Trophoblast cell (in vitro differentiated cells and primary cell): ENCODE measurements at places on chromosomes 3 and 15.

- peak within 1 kb of the TSS; percentile 61 for H3K4me3 ChIP-seq
- no peaks in the 10 kb centered on the region for H3K36me3 ChIP-seq
- peaks cover 19% of the 10 kb centered on the region for H3K27me3 ChIP-seq
- DNase-seq: no peak
These were observed at the start of gene CYP1A1 for GRCh38 chr15:74725225-74725774. CYP1A1 (minus strand) TSS chr15:74725528; CDS start chr15:74723097, 2,431 bp downstream.

DNA sequence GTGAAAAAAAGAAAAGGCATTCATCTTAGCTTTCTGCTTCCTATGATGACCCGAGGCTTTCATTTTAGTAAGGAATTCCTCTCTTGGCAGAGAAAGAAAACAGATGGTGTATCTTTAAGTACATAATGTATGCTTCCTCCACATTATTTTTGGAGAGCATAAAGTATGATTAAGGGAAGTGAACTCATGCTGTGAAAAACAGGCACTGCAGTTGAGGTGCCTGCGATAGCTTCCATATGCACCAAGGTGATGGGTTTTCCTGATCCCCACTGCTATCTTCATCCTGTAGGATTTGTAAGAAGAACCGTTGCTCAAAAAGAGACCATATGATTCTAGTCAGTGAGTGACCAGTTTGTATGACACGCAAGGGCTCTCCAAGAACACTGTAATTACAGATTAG is 411.5 kb upstream of the MCTP2 start:
- H3K36me3 ChIP-seq: no peaks in the 10 kb centered on the region
- no peak overlapping the region for H3K4me3 ChIP-seq
- H3K27me3 ChIP-seq: no peaks in the 10 kb centered on the region
- no peak for DNase-seq
- H3K27ac ChIP-seq: no peak overlapping the region

DNA sequence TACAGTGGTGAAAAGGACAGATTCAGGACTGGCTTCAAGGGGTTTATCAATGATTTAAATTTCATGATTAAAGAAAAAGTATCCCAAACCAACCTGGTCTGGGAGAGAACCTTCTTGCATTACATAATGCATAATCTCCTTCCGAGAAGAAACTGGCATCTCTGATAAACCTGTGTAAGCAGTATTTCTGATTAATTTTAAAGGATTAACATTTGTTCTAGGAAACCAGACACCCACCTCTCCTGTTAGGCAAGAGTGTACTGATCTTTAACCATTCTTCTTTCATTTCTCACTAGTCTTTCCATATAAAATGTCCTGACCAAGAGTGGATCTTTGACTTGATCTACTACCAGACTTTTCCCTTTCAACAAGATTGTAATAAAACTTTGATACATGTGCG is 22.8 kb upstream of the PPP4R2 start:
- H3K4me1 ChIP-seq: peaks cover 8% of the 10 kb centered on the region
- H3K27ac ChIP-seq: peak overlapping the region; percentile 52
- H3K36me3 ChIP-seq: no peaks in the 10 kb centered on the region
- DNase-seq: no peak
- H3K4me3 ChIP-seq: no peak overlapping the region

DNA sequence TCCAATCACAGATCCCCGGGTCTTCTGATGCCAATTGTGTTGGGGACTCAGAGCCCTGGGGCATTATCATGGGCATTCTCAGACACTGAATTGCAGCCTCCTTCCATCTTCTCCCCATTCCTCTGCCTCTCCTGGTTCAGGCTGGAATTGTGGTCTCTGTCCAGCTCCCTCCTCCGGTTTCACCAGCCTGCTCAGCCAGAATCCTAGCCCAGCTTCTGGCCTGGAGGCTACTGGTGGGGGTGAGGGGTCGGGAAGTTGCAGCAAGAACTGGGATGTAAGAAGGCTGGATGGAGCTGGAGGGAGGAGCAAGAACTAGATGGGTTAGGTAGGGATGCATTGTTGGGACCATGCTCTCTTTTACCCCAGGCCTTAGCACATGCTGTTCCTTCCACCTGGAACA is 53.5 kb downstream of the TLE3 start:
- no peak for DNase-seq
- no peaks in the 10 kb centered on the region for H3K4me1 ChIP-seq
- no peaks in the 10 kb centered on the region for H3K27me3 ChIP-seq
- H3K27ac ChIP-seq: no peak overlapping the region

DNA sequence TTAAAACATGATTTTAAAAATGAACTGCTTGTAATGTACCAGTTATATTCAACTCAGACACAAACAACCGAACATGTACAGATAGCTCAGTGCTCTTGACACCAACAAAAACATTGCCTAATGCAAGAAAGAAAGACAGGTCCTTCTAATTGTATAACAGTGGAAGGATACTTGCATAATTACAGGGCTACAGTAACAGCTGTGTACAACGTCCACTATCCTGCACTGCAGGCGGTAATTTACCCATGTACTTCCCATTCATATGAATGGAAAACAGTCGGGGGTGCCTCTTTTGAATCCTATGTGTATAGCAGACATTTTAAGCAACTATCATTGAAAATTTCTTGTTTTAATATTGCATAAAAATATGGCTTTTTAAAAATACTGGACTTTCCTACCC is 41.1 kb upstream of the PLSCR5 start:
- H3K36me3 ChIP-seq: no peaks in the 10 kb centered on the region
- peak; percentile 67 for DNase-seq
- H3K27ac ChIP-seq: no peak overlapping the region
- no peak overlapping the region for H3K4me3 ChIP-seq

GRCh38 chr15:59918994-59919951 is 84.8 kb upstream of the FOXB1 start:
- no peaks in the 10 kb centered on the region for H3K36me3 ChIP-seq
- peak; percentile 56 for DNase-seq
- no peaks in the 10 kb centered on the region for H3K4me1 ChIP-seq
- no peaks in the 10 kb centered on the region for H3K27me3 ChIP-seq
- no peak overlapping the region for H3K4me3 ChIP-seq

DNA sequence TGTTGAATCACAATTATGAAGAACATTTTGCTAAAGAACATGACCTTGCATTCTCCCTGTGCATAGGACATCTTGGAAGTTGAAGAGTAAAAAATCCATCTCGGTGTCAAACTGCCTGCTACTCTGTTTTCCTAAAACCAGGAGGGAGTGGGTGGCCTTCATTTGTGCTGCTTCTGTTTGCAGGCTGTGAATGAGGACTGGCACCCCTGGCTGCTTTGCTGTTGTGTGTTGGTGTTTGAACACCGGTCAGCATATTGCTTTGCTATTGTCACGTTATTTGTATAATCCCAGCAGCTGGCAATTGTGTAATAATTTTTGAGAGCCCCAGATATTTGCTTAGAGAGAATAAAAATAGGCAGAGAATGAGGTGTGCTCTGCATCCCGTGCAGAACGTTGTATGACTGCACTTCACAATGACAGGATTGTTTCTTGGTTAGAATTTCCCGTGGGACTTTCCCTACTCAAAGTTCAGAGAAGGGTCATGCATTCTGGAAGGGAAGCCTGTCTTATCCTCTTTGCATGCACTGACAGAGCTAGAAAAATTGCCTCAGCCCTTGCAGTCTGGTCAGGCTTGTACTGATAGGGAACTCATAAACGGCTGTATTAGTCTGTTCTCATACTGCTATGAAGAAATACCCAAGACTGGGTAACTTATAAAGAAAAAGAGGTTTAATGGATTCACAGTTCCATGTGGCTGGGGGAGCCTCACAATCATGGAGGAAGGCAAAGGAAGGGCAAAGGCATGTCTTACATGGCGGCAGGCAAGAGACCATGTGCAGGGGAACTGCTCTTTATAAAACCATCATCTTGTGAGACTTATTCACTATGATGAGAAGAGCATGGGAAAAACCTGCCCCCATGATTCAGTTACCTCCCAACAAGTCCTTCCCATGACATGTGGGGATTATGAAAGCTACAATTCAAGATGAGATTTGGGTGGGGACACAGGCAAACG is 16.3 kb downstream of the SV2B start:
- DNase-seq: no peak
- no peak overlapping the region for H3K27ac ChIP-seq
- no peaks in the 10 kb centered on the region for H3K4me1 ChIP-seq
- H3K27me3 ChIP-seq: no peaks in the 10 kb centered on the region

DNA sequence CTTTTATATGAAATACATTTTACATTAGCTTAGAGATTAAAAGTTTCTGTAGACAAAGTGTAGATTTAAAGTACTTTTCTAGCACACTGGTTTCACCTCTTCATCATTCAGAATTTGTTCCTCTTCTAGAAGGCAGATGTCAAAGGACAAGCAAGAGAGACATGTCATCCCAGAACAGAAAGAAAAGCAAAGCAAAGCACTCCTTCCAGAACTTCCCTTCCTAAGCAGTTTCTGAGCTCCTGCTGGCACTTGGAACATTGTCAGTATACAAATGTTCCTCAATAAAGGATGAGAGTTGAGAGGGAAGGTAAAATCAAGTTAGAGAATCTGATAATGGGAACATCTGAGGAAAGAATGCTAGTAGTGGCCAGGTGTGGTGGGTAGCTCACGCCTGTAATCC is 26.2 kb downstream of the TMOD3 start:
- H3K36me3 ChIP-seq: no peaks in the 10 kb centered on the region
- no peak overlapping the region for H3K27ac ChIP-seq
- DNase-seq: no peak
- no peaks in the 10 kb centered on the region for H3K4me1 ChIP-seq

DNA sequence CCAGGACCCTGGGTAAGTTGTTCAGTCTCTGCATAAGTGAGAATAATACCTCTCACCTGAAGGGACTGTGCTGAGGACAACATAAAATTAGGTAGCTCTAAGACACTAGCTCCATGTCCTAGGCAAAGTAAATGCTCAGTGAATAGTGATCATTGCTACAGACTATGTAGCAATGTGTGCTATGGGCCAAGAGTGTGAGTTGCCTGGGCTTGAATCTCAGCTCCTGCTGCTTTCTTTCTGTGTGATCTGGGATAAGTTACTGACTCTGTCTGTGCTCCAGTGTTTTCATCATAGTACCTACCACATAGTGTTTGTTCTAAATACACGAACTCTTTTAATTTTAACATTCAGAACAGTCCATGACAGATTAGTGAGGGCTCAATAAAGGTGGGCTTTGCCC is 81.1 kb upstream of the MFGE8 start:
- H3K27me3 ChIP-seq: no peaks in the 10 kb centered on the region
- no peaks in the 10 kb centered on the region for H3K36me3 ChIP-seq
- no peak for DNase-seq

DNA sequence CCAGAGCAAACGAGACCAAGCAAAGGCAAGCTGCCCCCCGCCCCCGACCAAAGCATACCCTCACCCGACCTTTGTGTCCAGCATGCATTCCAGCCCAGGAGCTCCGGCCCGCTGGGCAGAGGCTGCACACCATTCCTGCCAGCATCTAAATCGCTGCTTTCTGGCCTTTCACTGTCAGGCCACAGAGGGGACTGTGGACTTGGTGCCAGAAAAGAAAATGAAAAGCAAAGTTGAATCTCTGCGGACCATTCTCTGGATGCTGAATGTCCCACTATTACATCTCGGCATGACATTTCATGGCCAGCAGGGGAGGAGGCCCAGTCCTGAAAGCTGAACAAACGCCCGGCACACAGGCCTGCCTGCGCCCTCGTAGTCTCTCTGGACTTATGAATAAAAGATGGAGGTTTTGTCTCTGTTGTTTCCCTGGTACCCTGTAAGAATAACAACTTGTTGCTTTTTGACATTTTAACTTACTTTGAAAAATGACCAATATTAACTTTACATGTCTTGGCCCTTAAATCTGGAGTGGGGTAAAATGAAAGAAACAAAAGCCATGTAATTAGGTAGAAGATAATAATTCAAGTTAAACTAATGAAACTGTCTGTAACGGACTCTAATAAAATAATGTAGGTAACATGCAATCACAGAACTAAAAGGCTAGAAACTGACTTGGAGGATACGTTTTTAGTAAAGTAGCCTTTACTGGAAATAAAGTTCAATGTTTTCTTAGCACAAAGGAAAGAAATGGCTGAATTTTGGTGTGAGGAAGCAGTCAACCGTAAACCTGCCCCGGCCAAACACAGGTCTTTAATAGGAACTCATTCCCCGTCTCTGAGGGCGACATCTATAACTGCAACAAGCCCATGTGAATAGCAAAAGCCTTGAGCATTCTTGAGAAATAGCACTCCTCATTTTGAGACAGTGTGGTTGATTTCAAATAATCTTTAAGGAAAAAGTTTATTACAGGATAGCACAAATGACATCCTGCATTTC is 12.7 kb downstream of the IL17RD start:
- no peak overlapping the region for H3K27ac ChIP-seq
- no peak for DNase-seq
- no peaks in the 10 kb centered on the region for H3K4me1 ChIP-seq

- no peaks in the 10 kb centered on the region for H3K36me3 ChIP-seq
- DNase-seq: peak; percentile 30
- no peaks in the 10 kb centered on the region for H3K4me1 ChIP-seq
- no peak overlapping the region for H3K4me3 ChIP-seq
- no peak overlapping the region for H3K27ac ChIP-seq
- H3K27me3 ChIP-seq: no peaks in the 10 kb centered on the region
These were observed 12.4 kb upstream of the CHRM5 start for GRCh38 chr15:33955945-33956344.

GRCh38 chr15:98548139-98548971 is 100.0 kb upstream of the IGF1R start:
- peak; percentile 51 for DNase-seq
- H3K4me1 ChIP-seq: peaks cover 12% of the 10 kb centered on the region
- peak overlapping the region; percentile 70 for H3K4me3 ChIP-seq

DNA sequence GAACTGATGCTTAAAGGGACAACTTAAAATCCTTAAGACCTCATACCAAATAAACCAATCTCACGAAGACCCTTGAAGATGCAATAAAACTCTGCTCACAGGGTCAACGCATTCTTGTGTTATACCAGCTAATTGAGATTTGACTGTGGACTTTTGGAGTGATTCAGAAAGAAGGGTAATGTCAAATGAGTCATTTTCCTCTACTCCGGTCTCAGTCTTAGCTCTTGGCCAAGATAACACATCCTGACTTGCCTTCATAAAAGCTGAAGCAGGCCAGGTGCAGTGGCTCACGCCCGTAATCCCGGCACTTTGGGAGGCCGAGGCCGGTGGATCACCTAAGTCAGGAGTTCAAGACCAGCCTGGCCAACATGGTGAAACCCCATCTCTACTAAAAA is 3.8 kb downstream of the PKM start:
- DNase-seq: peak; percentile 55
- no peak overlapping the region for H3K27ac ChIP-seq
- peaks cover 19% of the 10 kb centered on the region for H3K4me1 ChIP-seq
- no peaks in the 10 kb centered on the region for H3K27me3 ChIP-seq
- H3K4me3 ChIP-seq: no peak overlapping the region

- H3K4me3 ChIP-seq: no peak overlapping the region
- no peak overlapping the region for H3K27ac ChIP-seq
These were observed 23.0 kb upstream of the ARPP21 start for GRCh38 chr3:35616346-35616745.

DNA sequence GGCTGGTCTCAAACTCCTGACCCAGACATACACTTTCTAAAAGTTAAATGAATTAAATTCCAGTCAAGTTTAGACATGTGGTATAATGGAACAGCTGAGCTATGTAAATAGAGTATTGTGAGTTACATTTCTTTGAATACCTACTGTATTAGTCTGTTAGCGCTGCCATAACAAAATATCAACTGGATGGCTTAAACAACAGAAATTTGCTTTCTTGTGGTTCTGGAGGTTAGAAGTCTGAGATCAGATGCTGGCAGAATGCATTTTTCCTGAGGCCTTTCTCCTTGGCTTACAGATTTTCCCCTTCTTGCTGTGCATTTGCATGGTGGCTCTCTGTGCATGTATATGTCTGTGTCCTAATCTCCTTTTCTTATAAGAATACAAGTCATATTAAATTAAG is 101.5 kb upstream of the TGFBR2 start:
- DNase-seq: peak; percentile 90
- no peak overlapping the region for H3K27ac ChIP-seq
- peaks cover 6% of the 10 kb centered on the region for H3K4me1 ChIP-seq
- no peak overlapping the region for H3K4me3 ChIP-seq
- H3K27me3 ChIP-seq: no peaks in the 10 kb centered on the region
